Activated CD8-positive, alpha-beta memory T cell treated with anti-CD3 and anti-CD28 coated beads, Interleukin-2, amount 10 ng/mL, durations not matched to agents 7 days and 5 days (primary cell): ENCODE measurements at places on chromosomes 6 and 20. TPM values are rescaled to one million over a fixed set of nuclear protein-coding genes. Genes with fewer than 3 reads are reported as not detected.

Gene PNPLA1
- not detected for total RNA-seq

Gene TCP11
- total RNA-seq = not detected

- no peak for DNase-seq
- peaks cover 2% of the 10 kb centered on the region for H3K27me3 ChIP-seq
- H3K4me3 ChIP-seq = no peak overlapping the region
- peak overlapping the region; percentile 96 for H3K27ac ChIP-seq
Observed at GRCh38 chr6:167120583-167120903, 2.4 kb upstream of the CCR6 start.

Gene SRSF3
- total RNA-seq = 416 TPM

Gene MLIP
- not detected for total RNA-seq

Gene RAMACL
- 0.29 TPM for total RNA-seq

DNA sequence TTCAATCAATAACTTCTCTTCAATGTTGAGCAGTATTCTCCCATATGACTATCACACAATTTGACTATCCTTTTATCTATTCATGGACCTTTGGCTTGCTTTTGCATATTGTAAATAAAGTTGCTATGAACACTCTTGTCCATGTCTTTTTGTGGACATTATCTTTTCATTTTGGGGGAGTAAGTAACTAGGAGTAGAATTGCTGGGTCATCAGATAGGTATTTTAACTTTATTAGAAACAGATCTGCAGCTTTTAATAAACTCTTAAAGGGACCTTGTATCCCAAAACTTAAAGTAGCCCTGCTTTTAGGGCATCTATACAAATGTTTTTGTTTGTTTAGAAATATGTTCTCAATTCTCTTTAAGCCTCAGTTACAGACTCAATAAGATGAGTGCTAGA, 614.2 kb upstream of the CITED2 start:
- H3K27me3 ChIP-seq = peaks cover 4% of the 10 kb centered on the region
- DNase-seq = no peak
- H3K4me3 ChIP-seq = no peak overlapping the region

Gene STMND1
- total RNA-seq = not detected

DNA sequence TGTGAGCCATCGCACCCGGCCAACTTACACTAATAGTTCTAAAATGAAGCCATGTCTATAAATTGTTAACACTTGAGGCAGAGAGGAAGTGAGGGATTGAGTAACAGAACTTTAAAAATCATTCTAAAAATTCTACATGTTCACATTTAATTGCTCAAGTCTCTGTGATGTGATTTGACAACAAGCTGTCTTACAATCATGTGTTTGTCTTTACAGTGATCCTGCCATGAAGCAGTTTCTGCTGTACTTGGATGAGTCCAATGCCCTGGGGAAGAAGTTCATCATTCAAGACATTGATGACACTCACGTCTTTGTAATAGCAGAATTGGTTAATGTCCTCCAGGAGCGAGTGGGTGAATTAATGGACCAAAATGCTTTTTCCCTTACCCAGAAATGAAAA, 23.6 kb downstream of the GTF2H5 start:
- H3K27me3 ChIP-seq = no peaks in the 10 kb centered on the region
- DNase-seq = no peak
- no peak overlapping the region for H3K4me3 ChIP-seq
- H3K36me3 ChIP-seq = peaks cover 21% of the 10 kb centered on the region
- no peaks in the 10 kb centered on the region for H3K4me1 ChIP-seq

- DNase-seq = no peak
- H3K27ac ChIP-seq = peak overlapping the region; percentile 47
- no peaks in the 10 kb centered on the region for H3K27me3 ChIP-seq
- peaks cover 8% of the 10 kb centered on the region for H3K4me1 ChIP-seq
- H3K36me3 ChIP-seq = no peaks in the 10 kb centered on the region
Observed at GRCh38 chr20:47667531-47668312, 117.6 kb downstream of the SULF2 start.

DNA sequence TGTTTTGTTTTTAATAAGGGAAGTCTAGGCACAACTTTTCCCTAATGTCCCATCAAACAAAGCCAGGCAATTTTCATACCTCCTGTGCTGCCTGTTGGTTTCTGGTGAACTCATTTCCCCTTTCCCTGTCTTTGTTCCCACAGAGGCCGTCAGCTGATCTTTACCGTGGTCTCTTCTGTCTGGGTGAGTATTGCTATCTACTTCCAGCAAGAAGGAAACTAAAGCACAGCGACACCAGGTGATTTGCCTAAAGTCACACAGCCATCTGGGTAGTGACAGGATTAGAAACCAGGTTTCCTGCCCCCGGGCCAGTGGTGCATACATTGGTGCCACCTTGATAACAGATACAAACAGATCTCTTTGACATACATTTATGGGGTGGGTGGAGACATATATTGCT, 59.6 kb downstream of the RAB44 start:
- H3K4me3 ChIP-seq = no peak overlapping the region
- H3K4me1 ChIP-seq = peaks cover 63% of the 10 kb centered on the region
- no peaks in the 10 kb centered on the region for H3K27me3 ChIP-seq
- DNase-seq = no peak
- peak overlapping the region; percentile 28 for H3K27ac ChIP-seq
- no peaks in the 10 kb centered on the region for H3K36me3 ChIP-seq

Gene SLC17A9
- 26.1 TPM for total RNA-seq

Gene NTSR1
- not detected for total RNA-seq

GRCh38 chr20:17878912-17879602, 89.5 kb downstream of the SNX5 start:
- H3K36me3 ChIP-seq = no peaks in the 10 kb centered on the region
- DNase-seq = peak; percentile 47
- H3K4me3 ChIP-seq = no peak overlapping the region
- H3K27me3 ChIP-seq = peaks cover 16% of the 10 kb centered on the region

Gene ALDH8A1
- total RNA-seq = 0.84 TPM

Gene ZNF165
- total RNA-seq = 0.70 TPM

GRCh38 chr6:99318566-99318965, 30.9 kb downstream of the FAXC start:
- no peak overlapping the region for H3K27ac ChIP-seq
- H3K4me1 ChIP-seq = peaks cover 2% of the 10 kb centered on the region
- peaks cover 44% of the 10 kb centered on the region for H3K27me3 ChIP-seq
- H3K36me3 ChIP-seq = no peaks in the 10 kb centered on the region
- no peak overlapping the region for H3K4me3 ChIP-seq
- DNase-seq = no peak

DNA sequence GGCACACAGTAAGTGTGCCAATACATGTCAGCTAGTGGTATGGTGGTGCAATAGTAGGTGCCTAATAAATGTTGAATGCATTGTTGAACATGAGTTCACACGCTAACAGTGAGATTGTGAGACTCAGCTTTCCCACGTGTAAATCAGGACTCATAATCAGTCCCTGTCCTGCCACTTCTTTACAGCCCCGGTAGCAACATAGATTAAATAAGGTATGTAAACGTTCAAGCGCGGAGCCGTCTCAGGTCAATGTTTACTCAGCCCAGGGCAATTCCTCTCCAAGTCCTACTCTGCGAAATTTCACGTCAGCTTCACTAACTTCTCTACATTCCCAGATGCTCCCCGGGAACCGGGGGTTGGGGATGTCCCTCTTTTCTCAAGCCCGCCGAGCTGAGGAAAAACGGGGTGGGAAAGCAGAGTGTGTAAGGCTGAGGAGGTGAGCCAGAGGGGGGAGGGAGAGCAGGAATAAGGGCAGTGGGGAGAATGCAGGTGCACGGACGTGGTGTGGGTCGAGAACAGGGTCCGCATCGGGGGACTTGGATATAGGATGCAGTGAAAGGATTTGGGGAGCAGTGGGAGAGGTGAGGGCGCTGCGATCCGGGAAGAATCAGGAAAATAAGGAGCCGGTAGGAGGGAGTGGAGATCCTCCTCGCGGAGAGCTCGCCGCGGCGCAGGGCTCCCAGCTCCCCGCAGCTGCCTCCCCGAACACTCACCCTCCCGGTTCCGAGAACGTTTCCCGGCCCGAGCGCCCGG, 544 bp upstream of the TP53INP2 start:
- H3K27me3 ChIP-seq = peaks cover 19% of the 10 kb centered on the region
- H3K27ac ChIP-seq = peak overlapping the region; percentile 85
- H3K4me3 ChIP-seq = peak overlapping the region; percentile 83
- peaks cover 21% of the 10 kb centered on the region for H3K4me1 ChIP-seq
- H3K36me3 ChIP-seq = no peaks in the 10 kb centered on the region
- DNase-seq = no peak

Gene CST4
- total RNA-seq = not detected

Gene CABLES2
- 15.6 TPM for total RNA-seq

GRCh38 chr20:64223526-64224067, 32.0 kb upstream of the PCMTD2 start:
- H3K4me1 ChIP-seq = peaks cover 2% of the 10 kb centered on the region
- no peak for DNase-seq
- no peak overlapping the region for H3K4me3 ChIP-seq
- H3K27me3 ChIP-seq = no peaks in the 10 kb centered on the region

GRCh38 chr6:136415351-136416007, 125.8 kb upstream of the BCLAF1 start:
- no peak overlapping the region for H3K27ac ChIP-seq
- no peaks in the 10 kb centered on the region for H3K36me3 ChIP-seq
- peaks cover 2% of the 10 kb centered on the region for H3K4me1 ChIP-seq

Gene FAM83B
- total RNA-seq = not detected

GRCh38 chr6:19705606-19706005, 131.6 kb upstream of the ID4 start:
- DNase-seq = no peak
- no peaks in the 10 kb centered on the region for H3K36me3 ChIP-seq
- H3K27ac ChIP-seq = no peak overlapping the region
- H3K4me3 ChIP-seq = no peak overlapping the region
- H3K4me1 ChIP-seq = no peaks in the 10 kb centered on the region

GRCh38 chr6:159966981-159967380, 1.9 kb upstream of the IGF2R start:
- DNase-seq = no peak
- no peak overlapping the region for H3K27ac ChIP-seq
- H3K4me1 ChIP-seq = peaks cover 29% of the 10 kb centered on the region
- H3K4me3 ChIP-seq = no peak overlapping the region
- H3K36me3 ChIP-seq = peaks cover 6% of the 10 kb centered on the region
- H3K27me3 ChIP-seq = peaks cover 28% of the 10 kb centered on the region

DNA sequence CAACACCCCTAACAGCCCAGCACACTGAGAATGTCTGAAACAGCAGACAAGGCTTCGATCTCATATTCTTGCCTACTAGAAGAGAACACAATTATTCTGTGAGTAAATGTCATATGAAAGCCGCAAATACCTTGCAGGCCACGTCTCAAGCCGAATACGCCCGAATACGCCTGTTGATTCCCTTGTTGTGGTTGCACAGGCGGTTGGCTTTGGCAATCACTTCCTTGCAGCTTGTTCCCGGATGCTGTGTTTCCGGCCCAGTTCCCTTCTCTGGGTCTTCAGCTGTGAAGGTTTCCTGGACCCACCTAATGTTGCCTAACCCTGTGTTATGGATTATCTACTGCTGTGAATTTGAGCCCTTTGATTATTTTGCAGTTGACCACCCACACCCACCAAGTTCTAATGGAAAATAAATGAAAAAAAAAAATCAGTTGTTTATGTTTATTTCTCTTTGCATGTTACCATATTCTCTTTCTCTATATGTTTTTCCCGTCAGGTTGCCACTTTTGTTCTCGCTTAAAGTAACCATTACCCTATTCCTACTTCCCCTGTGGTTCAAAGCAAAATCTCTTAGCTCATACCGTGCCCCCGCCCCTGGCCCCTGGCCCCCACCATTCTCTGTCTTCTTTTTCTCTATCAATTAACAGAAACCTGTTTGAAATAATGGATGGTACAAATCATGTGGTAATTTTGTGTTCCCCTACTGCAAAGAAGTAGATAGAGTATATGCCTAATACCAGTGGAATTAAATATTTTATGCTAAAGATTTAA, 172.4 kb downstream of the ADGB start:
- H3K36me3 ChIP-seq = no peaks in the 10 kb centered on the region
- DNase-seq = peak; percentile 62
- H3K4me1 ChIP-seq = peaks cover 15% of the 10 kb centered on the region
- H3K27me3 ChIP-seq = peaks cover 15% of the 10 kb centered on the region
- H3K4me3 ChIP-seq = peak overlapping the region; percentile 30
